ENCODE measurements at places on chromosomes 3 and 15.

DNA sequence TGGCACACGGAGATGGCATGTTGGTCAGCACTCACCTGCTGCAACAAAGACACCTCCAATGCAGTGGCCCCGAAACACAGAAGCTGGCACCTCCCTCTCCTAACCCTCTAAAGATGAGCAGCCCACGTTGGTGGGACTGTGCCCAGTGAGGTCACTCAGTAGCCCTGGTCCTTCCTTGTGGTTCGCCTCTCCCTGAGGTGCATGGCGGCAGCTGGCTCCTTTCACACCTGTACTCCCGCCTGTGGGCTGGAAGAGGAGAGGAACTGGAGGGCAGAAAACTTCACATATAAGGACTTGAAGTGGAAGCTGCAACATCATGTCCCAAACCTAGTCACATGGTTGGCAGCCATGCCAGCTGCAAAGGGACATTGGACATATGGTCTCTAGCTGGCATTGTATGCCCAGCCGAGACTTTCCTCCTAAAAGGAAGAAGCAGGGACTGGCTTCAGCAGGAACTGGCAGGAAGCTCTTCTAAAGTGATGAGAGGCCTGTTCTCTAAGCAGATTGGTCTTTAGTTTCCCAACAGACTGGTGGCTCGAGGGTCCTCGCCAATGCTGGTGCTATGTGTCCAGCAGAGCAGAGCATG, 10.8 kb upstream of the C3orf22 start:
- no peak for DNase-seq

DNA sequence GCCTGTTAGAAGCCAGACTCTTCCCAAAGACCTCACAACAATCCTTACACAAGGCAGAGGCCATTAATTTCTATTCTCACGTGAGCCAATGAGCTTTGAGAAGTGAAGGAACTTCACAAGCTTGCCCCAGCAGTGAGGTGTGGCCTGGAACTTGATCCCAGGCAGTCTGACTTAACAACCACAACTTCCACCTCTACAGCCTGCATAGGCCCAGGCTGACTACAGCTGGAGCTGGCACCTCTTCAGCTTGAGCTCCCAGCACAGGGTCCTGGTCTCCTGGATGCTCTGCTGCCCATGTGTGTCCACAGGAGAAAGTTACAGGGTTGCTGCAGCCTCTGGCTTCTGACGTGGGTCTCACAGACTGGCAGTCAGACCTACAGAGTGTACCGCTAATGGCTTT, 111.0 kb downstream of the ERC2 start:
- no peak for DNase-seq

GRCh38 chr3:72520690-72521308, 327.4 kb downstream of the SHQ1 start:
- DNase-seq = no peak

DNA sequence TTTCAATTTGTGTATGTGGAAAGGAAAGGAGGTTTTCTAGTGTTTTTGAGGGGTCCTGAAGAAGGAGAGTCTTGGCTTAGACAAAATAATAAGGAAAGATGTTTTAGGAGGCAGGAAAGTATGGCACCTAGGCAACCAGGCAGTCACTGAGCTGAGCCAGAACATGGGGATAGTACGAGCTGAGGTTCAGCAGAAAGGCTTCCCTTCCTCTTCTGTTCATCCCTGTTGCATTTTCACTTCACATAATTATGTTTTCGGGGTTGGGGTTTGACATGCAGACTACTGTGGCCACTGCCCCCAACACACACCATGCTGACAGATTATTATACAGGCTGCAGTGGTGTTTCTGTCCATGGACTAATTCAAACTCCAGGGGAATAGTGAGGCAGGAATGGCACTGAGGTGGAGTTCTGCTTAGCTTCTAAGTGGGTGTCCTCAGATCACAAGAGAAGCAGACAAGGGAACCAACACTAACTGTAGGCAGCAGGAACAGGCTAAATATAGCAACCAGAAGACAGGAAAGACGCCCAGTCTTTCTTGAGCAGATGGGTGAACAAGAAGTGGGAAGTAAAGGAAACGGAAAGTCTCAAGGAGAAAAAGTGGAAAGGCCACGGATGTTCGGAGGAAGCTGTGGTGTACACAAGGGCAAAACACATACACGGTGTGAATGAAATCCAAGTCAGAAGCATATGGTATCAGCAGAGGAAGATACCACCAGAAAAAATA, 305.8 kb downstream of the PLCL2 start:
- no peak for DNase-seq

- DNase-seq = no peak
Observed at GRCh38 chr3:45088543-45089358, 57.4 kb downstream of the CDCP1 start.

GRCh38 chr15:60062826-60063225, 58.7 kb downstream of the FOXB1 start:
- no peak for DNase-seq

- DNase-seq = no peak
Observed at GRCh38 chr15:57565311-57565710, 26.4 kb upstream of the MYZAP start.

DNA sequence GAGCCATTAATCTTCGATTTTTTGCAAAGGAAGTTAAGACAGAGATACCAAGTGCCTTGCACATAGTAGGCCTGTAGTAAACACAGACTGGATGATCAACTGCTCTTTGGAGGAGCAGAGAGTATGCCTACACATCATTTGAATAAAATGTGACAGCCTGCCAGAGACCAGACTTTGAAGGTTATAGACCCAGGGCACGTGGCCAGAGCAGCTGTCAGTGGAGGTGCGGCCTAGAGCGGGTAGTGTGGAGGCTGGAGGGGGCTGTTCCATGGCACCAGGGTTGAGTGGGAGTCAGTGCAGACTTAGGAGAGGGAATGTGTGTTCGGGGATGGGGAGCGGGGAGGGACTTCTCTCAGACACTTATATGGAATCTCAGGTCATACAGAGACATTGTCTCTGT, 80.8 kb downstream of the SMAD3 start:
- no peak for DNase-seq

DNA sequence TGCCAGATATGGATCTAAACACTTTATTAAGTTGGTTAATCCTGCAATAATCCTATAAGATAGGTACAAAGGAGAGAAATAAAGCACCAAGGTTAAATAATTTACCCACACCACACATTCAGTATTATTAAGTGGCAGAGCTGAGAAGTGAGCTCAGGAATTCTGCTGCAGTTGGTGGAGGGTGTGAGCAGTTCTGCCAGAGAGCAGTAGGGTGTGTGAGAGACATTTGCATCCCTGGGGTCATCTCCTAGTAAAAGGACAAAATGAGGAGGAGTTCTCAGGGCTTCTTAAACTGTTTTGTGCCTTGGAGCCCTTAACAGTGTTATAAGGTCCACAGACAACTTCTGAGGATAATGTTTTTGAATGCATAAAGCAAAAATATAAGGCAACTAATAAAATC, 484.5 kb downstream of the TAFA4 start:
- DNase-seq = no peak

- DNase-seq = no peak
Observed at GRCh38 chr3:155702745-155703591, 41.9 kb downstream of the PLCH1 start.
